ENCODE measurements at places on chromosomes 11 and 22.

- DNase-seq, result no peak
These were observed 33.1 kb upstream of the GRAMD4 start for GRCh38 chr22:46587061-46587460.

- no peak for DNase-seq
These were observed 21.8 kb upstream of the GNB1L start for GRCh38 chr22:19876314-19876940.

- DNase-seq, result no peak
These were observed 321.3 kb downstream of the BLID start for GRCh38 chr11:121794671-121795141.

GRCh38 chr11:15773476-15774387, 582.6 kb downstream of the SOX6 start:
- DNase-seq, result no peak

DNA sequence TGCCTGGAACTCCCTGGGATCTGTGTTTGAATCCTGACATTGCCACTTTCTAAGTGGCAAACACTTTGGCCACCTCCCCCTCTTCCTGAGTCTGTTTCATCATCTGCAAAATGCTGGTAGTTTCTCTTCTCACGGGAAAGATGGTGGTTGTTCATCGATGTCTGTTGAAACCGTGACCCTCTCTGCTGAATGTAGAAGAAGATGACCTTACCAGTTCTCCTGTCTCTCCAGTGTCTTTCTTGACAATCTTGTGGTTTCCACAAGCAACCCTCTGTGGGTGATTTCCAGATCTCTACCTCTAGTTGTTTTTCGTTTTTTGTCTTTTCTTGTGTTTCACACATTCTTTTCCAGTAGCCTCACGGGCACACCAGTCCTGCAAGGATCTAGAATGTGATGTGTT, 27.5 kb downstream of the ZBTB16 start:
- DNase-seq, result no peak

DNA sequence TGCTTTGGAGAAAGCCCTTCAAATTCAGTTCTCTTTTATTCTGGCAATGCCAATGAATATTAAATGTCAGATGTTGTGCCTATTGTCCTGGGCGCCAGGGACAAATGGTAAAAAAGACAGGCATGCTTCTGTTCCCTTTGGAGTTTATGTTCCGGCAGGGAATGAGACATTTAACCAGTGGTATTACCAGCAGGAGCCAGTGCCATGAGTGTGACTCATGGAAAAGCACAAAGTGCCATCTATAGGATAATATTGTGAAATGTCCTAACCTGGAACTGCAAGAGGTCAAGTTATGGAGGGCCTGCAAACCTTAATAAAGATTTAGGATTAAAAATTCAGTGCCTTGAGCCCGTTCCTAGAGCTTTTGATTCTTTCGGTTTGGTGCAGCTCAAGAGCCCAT, 39.5 kb downstream of the REXO2 start:
- no peak for DNase-seq

- no peak for DNase-seq
These were observed 58.8 kb downstream of the LIF start for GRCh38 chr22:30187529-30188407.

DNA sequence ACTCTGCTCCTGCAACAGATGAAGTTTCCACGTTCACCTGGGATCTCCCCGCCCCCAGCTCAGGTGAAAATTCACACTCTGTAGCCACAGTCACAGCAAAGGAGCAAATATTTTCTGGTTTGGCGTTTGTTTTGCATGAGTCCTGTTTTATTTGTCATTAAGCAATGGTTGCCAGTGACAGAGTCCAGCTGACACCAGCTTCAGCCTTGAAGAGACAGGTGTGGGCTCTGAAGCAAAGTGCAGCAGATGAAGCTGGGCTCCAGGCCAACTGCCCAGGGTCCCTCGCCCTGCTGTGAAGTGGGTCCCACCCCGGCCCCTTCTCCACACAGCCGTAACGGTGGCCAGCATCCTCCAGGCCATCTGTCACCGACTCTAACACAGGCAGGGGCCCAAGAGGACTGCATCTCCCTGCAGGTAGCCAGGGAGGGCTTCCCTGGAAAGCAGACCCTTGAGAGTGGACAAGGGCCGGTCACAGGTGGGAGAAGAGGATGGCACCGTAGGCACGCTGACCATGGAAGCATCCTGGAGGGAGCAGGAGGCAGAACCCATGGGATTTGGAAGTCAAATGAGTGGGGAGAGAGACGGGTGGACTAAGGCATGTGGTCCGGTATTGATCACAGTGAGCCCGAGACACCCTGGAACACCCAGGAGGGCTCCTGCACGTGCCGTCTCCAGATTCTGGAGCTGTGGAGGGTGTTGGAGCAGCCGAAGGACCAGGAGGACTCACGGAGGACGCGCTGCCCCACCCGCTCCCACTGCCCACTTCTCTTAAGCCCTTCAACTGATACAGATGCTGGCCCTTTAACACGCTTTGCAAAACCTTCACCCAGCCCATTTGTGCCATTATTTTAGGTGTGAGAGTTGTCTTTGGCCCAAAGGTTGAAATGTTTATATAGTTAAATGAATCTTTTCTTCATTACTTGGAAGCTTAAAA, 294.5 kb downstream of the BRD1 start:
- no peak for DNase-seq

DNA sequence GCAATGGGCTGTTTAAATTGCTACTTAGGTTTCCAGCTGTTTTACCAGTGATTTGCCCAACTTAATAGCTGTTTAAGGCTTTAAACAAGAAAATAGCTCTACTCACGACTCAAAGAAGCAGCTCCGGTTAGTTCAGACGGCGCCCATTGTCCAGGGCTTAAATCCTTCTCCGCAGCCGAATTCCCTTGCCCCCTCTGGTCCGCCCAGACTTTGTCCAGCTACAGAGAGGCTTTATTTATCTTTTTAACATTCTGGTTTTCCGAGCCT, 20.9 kb upstream of the SCUBE1 start:
- DNase-seq, result no peak

GRCh38 chr11:19890308-19890707, 177.7 kb downstream of the NAV2 start:
- no peak for DNase-seq

GRCh38 chr11:122430490-122430889, 225.0 kb upstream of the UBASH3B start:
- no peak for DNase-seq

DNA sequence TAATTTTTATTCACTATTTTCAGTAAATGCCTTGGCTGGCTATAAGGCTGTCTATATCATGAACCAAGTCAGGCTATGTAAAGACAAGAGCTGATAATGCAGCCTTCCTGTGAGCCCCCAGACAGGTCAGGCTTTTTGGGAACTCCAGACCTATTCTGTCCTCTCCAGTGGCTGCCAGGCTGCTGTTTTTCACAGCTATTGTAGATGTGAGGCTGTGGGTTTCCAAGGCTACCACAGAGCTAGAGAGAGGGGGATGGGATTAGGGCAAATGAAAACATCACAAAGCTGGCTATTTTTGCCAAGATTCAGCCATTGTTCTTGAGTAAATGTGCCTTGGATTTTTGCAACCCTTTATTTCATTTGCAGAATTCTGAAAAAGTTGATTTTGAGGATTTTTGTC, 55.7 kb upstream of the SORL1-AS1 start:
- no peak for DNase-seq

DNA sequence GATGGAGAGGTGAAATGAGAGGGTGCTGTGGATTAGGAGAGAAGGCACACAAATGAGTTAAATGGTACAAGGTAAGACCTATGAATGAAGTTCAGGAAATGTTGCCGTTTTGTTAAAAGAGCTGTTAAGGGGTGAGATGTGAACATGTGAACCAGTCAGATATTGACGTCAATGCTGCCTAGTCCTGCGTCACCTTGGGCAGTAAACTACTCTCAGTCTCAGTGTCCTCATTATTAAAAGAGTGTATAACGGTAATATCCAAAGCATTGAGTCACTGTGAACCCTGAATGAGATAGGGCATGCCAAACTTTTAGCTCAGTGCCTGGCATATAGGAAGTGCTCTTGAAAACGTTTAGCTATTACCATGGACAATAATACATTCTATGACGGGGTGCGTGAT, 32.4 kb upstream of the SORL1-AS1 start:
- DNase-seq, result no peak

DNA sequence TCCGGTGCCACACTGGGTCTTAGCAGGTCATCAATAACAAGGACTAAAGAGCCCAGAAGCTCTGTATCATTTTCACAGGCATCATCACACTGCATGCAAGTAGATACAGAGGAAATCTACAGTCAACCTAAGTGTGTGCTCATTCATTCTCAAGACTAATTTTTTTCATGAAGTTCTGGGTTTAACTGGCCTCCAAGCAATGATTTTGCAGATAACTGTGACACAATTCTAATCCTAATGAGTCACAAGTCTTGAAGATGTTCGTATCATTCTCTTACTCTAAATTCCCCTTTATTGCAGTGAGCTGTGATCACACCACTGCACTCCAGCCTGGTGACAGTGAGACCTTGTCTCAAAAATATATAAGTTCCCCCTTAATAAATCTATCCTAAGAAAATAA, 2.5 kb downstream of the OR52W1 start:
- no peak for DNase-seq

GRCh38 chr11:33898957-33899356, 7.1 kb upstream of the LMO2 start:
- no peak for DNase-seq

- no peak for DNase-seq
These were observed 53.2 kb upstream of the CDON start for GRCh38 chr11:126115816-126116331.

GRCh38 chr11:134074346-134074745, 5.5 kb downstream of the JAM3 start:
- DNase-seq, result no peak

- DNase-seq, result peak; percentile 78
These were observed 13.1 kb downstream of the EEF1G start for GRCh38 chr11:62560566-62561103.

DNA sequence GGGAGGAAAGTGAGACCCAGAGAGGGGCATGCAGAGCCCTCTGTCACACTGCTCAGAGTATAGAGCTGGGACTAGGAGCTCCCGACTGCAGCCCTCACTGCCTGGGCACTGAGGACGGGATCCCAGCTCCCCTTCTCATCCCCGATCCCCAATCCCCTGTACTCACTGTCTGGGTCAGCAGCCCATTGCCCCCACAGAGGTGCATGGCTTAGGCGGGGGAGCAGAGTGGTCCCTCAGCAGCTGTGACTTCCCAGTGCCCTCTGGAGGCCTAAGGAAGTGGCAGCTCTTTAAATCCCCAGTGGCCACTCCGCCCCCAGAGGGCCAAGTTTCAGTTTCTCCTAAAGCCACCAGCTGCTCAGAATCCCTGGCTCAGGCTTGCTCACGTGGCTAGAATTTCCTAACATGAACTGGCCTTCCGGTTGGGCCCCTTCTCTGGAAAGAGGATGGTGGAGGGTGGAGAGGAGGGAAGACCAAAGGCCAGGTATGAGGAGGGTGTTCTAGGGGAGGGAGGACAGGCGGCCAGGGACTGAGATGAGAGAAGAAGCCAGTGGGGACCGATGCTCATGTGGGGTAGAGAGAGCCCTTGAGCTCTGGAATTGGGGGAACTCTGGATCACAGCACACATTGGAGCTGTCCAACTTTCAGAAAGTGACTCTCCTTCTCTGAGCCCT, at the start of gene BATF2:
BATF2 (minus strand) TSS at position 262 of the 671 bp plus-strand sequence; CDS start at position 205, 57 bp downstream.
- DNase-seq, result no peak

GRCh38 chr11:86784241-86784681, 16.1 kb upstream of the PRSS23 start:
- no peak for DNase-seq

GRCh38 chr11:47595967-47596366, 1.8 kb upstream of the C1QTNF4 start:
- DNase-seq, result no peak

GRCh38 chr11:66987158-66987620, 12.1 kb downstream of the C11orf86 start:
- DNase-seq, result no peak

DNA sequence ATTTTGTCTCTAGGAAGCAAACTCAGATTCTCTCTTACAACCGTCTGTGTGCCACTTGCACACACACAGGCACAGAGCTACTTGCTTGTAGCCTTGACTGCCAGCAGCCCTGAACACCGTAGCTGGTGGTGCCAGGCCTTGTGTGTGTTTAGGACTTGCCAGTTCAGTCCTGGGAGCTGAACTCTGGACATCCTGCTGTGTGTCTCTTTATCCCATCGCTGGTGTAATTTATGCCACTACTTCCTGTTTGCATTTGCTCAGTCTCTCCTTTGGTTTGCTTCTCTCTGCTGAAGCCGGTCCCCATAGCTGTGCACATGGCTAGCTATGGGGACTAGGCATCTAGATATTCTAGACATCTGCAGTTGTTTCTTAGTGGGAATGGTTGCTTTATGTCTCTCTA, 24.0 kb downstream of the MARK2 start:
- no peak for DNase-seq

DNA sequence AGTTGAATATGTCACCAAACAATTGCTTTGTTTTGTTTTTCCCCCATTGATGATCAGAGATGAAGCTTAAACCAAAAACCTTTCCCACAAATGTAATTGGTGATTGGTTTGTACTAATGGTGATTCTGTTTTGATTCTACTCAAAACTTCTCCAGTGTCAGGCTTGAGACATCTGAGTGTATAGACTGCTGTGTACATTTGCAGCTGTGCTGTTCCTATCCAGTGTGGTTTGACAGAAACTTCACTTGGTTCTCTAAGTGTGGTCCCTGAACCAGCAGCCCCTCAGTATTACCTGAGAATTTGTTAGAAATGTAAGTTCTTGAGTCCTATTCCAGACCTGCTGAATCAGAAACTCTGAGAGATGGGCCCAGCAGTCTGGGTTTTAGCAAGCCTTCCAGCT, 84.8 kb downstream of the PPP6R3 start:
- DNase-seq, result no peak

DNA sequence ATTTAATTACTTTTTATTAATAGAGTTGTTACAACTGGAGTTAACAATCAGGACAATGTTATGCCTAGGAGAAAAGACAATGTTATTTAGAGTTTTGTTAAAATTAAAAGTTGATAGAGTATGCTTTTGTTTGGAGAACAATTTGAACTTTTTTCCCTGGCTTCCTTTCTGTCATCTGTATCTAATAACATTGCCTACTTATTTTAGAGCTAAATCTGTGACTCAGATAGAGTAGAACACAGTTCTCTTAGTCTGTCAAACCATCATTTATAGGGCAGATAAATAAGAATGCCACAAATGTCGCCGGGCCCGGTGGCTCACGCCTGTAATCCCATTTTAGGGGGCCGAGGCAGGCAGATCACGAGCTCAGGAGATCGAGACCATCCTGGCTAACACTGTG, 28.9 kb upstream of the YAP1 start:
- no peak for DNase-seq

GRCh38 chr11:9849389-9849788, 185.5 kb downstream of the SWAP70 start:
- no peak for DNase-seq

GRCh38 chr11:62394825-62395538, 23.9 kb upstream of the SCGB1A1 start:
- peak; percentile 45 for DNase-seq

DNA sequence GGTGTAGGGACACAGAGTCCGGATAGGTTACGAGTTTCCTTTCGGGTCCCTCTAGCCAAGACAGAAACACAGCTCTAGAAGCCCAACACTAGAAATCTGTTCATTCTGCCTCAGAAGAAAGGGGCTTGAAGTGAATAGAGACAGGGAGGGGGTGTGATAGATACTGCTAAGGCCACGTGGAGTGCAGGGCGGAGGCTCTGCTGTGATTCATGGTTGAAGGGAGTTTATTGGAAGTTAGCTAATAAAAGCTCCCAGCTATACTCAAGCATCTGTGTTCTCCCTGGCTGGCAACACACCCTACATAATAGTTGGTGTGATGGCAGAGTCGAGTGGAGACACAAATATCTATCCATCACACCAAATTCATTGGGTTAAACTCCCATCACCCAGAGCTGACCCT, 337.4 kb downstream of the CADM1 start:
- no peak for DNase-seq

- DNase-seq, result no peak
These were observed 12.3 kb upstream of the ALX4 start for GRCh38 chr11:44322243-44322642.

- no peak for DNase-seq
These were observed 16.4 kb downstream of the MMP20 start for GRCh38 chr11:102608699-102609098.
